ENCODE measurements at places on chromosomes 6 and 20.

DNA sequence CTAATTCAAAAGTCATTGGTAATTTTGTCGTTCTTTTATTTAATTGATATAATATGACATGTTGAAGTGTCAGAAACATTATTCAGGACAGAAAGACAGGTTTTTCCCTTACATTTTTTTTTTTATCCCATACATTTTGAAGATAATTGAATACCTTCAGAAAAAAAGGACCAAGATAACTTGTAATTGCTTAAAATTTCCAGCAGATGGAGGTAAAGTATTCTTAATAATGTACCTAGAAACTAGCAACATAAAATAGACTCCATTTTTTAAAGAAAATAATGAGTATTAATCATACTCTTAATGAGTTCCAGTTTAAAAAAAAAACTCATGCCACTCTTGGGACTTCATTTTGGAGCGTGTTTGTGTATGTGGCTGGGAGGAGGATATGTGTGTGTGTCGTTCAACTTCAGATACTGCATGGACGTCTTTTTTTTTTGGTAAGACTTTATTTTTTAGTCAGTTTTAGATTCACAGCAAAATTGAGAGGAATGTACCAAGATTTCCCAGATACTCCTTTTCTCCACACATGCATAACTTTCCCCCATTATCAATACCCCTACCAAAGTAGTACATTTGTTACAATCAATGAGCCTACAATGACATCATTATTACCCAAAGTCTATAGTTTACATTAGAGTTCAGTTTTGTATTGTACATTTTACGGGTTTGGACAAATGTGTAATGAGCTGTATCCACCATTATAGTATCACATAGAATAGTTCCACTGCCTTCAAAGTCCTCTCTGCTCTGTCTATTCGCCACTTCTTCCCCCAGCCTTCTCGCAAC is 79.4 kb downstream of the ROS1 start:
- DNase-seq = no peak

DNA sequence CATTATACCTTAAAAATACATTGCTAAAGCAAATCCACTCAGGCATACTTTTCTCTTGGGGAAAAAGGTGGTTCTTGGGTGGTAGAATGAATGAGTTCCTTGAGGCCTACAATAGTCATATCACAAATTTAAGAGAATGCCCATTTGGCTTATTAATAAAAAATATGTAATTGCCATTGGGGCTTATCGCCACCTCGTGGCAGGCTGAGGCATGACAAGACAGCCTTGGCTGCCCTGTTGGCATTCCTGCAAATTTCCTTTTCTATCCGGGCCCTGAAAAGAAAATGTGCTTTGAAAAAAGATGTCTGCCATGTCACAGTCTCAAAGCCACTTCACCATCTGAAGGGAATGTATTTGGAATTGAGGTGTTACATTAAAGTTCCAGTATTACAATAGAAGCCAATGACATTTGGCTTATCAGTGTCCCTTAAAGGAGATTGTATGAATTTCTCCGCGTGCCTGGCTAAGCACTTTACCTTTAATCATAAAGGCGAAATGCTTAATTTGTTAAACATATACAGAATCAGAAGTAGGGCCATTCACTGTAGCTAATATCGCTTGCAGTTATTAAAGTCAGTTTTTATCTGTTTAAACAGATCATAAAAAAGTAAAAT is 188.3 kb upstream of the ZFP64 start:
- no peak for DNase-seq

DNA sequence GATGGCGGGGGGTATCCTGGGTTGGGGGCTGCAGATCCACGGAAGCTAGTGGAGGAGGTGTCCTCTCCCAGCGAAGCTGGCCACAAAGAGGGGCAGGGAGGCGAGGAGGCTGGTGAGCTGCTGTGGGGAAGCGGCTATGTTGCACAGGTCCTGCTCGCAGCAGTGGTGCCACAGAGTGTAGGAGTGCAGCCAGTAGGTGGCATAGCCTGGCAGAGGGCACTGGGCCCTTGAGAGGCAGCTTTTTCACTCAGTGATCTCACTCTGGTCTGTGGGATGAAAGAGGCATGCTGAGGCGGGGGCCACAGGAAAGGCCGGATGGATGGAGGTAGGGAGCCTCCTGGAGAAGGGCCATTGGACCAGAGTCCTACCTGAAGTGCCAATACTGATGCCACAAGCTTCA is 2.9 kb upstream of the LY6G6D start:
- no peak for DNase-seq

DNA sequence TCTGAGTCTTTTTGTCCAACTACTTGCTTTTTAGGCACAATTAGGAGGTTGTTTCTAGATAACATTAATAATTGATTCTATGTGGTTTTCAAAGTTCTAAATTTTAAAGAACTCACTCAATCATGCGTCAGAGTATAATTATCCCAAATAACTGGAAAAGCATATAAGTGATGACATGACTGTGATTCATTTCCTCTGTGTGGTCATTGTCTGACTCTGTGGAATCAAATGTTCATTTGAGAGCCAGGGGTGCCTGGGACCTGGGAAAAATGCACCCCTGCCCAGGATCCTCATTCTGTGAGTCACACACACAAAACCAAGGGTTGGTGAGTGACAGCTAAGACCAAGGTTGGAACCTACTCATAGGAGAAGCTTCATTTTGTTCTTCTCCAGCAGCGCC is 127.1 kb upstream of the MLIP start:
- no peak for DNase-seq

GRCh38 chr6:3603340-3604130 is 146.7 kb upstream of the SLC22A23 start:
- no peak for DNase-seq

DNA sequence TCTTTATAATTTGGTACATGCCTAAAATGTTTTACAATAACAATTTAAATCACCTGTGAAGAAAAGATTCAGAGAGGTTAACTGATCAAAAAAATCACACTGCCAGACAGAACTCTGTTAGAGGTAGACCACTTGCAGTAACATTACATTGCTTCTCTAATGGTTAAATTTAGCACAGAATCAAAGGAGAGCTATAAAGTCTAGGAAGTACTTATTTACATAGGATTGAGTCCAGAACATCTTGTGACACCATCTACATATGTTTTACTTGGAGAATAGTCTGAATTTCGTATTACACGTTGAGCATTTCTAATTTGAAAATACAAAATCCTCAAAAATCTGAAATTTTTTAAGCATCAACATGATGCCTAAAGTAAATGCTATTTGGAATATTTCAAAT is 17.2 kb upstream of the TBC1D20 start:
- no peak for DNase-seq

DNA sequence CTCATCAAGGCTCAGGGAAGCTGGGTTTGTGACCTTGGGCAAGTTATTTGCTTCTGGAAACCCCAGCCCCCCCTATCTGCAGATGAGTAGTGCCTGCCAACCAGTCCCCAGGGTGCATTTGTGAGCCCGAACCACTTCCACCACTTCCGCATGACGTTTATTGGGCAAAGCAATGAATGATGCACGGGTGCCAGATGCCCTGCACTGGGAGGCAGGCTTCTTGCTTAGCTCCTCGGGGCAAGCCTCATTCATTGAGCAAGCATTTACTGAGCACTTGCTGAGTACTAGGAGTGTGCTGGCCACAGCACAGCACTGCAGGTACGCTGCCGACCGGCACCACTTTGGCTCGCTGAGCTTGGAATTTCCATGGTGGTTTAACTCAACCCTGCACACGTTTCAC is 60.2 kb downstream of the GNAS-AS1 start:
- DNase-seq = no peak

- no peak for DNase-seq
Measured at GRCh38 chr6:167210375-167211294, 52.9 kb upstream of the GPR31 start.

DNA sequence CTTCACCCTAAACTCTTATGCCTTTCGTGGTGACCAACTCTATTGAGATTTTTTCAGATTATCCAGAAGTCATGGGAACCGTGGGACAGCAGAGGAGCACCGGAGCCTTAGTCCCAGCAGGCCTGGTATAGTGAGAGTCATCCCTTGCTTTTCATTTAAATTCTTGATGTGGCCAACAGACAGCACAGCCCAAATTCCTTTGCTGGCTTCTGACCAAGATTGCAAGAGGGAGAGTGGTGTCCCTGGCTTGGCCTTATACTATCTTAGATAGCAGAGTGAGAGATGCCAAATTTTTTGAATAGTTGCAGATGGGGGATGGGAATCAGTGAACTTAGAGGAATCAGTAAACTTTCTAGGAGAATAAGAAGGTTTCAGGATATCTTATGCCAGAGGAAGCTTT is 7.8 kb downstream of the STX11 start:
- DNase-seq = no peak

GRCh38 chr6:116983375-116983774 is 106.3 kb downstream of the RFX6 start:
- no peak for DNase-seq

DNA sequence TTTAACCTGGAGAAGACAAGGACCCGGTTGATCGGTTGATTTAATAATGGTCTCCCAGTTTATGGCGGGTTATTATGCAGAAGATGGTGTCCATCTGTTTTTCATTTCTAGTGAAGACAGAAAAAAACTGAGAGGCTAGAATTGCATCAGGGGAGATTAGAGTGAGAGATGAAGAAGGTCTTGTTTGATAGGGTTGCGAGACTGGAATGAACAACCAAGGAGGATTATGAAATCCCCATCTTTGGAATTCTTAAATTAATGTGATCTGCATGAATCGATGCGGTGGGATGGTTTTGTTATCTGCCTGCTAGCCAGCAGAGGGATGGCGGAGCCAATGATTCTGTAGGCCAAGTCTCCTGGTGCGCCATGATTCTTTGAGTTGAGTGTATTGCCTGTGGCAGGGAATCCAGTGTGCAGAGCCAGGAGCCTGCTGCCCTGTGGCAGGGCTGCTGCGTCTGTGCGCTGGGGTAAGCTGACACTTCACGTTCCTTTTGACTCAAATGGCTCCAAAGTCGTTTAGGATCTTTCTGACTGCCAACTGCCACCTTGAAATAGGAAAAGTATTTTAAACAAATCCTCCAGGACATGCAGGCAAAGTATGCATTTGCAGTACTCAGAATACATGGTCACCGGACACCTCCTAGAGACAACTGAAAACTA is 200.1 kb downstream of the CLIC5 start:
- DNase-seq = no peak

DNA sequence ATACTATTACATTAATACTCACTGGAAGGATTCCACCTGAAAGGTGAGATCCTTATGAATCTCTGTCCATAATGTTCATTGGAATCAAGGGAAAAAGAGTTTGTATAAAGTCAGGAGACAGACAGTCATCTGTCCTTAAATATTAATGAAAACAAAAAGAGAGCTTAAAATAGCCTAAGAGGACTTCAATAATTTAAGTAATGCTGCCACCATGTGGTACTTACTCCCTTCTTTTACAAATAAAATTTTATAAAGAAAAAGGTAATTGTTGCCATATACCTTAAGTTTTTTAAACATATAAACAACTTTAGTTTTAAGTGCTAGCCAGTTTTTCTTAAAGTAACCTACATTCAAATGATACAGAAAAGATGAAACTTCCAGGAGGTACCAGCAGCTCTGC is 5.1 kb downstream of the BLOC1S5 start:
- DNase-seq = no peak

Data from stimulated activated CD8-positive, alpha-beta memory T cell treated with anti-CD3 and anti-CD28 coated beads, Interleukin-7, amount 100 ng/mL, for 1 hour (primary cell).